ENCODE measurements at places on chromosomes 2 and 18. TPM values are rescaled to one million over a fixed set of nuclear protein-coding genes. Genes with fewer than 3 reads are reported as not detected.

SCYGR4 gene
- not detected for total RNA-seq

NT5C1B gene
- not detected for total RNA-seq

REG3G gene
- total RNA-seq: not detected

GPR155 gene
- total RNA-seq: 10.7 TPM

C2orf81 gene
- total RNA-seq: 2.8 TPM

RSAD2 gene
- 4.9 TPM for total RNA-seq

FOSL2 gene
- total RNA-seq: 30.7 TPM

- H3K27ac ChIP-seq: no peak overlapping the region
- no peaks in the 10 kb centered on the region for H3K27me3 ChIP-seq
- H3K4me3 ChIP-seq: no peak overlapping the region
- DNase-seq: no peak
Measured at GRCh38 chr18:35688757-35689156, 107.2 kb downstream of the GALNT1 start.

DNA sequence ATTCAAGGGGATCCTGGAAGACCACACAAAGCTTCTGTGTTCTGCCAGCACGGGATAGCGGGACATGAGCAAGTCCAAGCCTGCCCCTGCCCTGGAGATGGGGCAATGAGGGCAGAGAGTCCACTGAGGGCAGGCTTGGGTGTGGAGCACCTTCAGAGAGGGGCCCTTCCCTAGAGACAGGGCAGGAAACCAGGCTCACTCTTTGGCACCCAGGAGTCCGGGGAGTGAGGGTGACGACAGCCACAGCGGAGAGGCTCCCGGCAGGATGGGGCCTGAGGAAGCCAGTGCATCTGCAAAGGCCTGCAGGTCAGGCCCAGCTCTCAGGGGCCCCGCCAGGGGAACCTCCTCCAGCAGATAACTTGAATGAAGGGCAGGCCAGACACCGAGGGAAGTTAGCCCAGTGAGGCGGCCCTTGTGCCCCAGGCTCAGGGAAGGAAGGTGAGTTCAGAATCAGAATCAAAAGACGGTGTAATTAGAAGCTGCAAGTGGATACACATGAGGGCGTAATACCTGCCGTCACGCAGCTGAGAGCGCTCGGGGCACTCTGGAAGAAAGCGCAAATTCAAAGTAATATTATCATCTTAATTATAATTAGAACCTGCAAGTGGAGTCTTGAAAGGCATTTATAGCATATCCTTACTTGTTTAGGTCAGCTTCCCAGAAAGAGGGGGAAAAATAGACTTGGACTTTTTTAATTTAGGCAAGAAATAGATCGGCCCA is 142.6 kb upstream of the LGALSL start:
- no peak overlapping the region for H3K4me3 ChIP-seq
- no peaks in the 10 kb centered on the region for H3K27me3 ChIP-seq
- no peaks in the 10 kb centered on the region for H3K36me3 ChIP-seq
- DNase-seq: no peak
- H3K4me1 ChIP-seq: peaks cover 4% of the 10 kb centered on the region

DNA sequence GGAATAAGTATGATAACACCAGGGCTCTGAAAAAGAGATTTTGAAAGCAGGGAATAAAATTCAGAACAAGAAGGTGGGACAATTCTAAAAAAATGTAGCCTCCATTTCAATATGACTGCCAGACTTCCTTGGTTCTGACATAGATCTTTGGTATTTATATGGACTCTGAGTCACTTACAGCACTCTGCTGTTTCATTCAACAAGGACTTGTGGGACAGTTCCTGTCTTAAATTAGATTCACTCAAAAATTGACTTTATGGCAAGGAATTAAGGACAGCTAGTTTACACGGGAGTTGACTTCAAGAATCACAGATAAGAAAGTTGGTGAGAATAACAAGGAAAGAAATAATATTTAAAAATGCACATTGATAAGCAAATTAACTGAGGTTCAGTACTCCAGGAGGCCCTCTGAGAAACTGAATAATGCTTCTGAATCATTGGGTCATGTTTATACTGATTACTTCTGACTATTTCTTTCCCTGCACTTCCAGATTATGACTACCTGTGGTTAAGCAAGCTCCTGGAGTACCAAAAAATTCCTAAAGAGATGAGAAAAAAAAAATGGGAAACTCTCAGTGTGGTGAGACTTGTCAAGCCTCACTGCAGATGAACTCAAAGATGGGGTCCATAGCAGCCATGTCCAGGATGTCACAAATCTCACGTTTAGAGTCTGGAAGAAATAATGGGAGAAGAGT is 828.3 kb upstream of the PIK3C3 start:
- no peak overlapping the region for H3K4me3 ChIP-seq
- H3K4me1 ChIP-seq: no peaks in the 10 kb centered on the region
- H3K36me3 ChIP-seq: no peaks in the 10 kb centered on the region
- DNase-seq: no peak
- H3K27me3 ChIP-seq: no peaks in the 10 kb centered on the region
- H3K27ac ChIP-seq: no peak overlapping the region

DNA sequence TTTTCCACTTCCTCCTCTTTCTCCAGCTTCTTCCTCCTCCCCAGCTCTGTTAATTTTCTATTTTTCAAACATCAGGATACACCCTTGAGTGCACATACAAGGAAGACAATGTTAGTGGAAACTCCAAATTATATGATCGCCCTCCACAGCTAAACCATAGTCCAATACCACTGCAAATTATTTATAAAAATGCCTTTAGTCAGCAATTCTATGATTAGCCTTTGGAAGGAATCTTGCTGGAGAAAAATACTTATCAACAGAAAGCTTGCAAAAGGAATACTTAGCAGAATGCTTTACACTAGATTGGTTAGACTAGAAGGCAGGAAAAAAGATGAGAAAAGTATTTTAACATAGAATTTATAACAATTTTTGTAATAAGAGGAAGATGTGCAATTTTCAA is 178.9 kb downstream of the FAM124B start:
- no peaks in the 10 kb centered on the region for H3K36me3 ChIP-seq
- no peak for DNase-seq
- no peaks in the 10 kb centered on the region for H3K27me3 ChIP-seq
- H3K4me3 ChIP-seq: no peak overlapping the region

DNA sequence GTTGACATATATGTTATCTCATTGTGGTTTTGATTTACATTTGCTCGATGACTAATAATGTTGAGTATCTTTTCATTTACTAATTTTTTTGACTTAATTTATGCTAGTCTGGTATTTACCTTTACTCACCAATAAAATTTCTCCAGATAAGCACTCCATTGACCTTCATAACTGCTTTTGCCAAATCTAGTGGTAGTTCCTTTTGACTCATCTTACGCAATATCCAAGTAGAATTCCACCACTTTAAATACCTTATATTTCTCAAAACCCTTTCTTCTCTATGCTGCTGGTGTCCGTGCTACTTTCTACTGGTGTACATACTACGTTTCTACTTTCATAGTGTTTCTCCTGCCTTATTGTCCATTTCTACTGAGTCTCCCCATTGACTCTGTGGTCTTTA is 407.6 kb upstream of the SPHKAP start:
- DNase-seq: no peak
- no peaks in the 10 kb centered on the region for H3K27me3 ChIP-seq
- H3K27ac ChIP-seq: no peak overlapping the region
- H3K4me1 ChIP-seq: no peaks in the 10 kb centered on the region
- no peaks in the 10 kb centered on the region for H3K36me3 ChIP-seq

DNA sequence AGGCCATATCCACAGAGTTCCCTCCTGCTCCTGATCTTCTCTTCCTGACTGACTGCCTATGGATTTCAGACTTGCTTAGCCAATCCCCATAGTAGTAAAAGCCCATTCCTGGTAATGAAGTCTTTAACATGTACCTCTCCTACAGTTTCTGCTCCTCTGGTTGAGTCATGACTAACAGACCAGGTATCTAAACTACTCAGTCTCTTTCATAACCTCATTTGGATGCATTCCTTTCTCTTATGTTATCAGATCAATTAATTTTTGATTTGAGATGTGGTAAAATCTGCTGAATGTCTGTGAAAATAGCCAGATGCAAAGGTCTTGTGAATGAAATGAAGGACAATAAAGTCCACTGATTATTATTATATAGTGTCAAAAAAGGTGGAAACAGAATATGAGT is 198.0 kb downstream of the NBAS start:
- no peaks in the 10 kb centered on the region for H3K4me1 ChIP-seq
- no peak overlapping the region for H3K27ac ChIP-seq
- no peak for DNase-seq
- H3K4me3 ChIP-seq: no peak overlapping the region

DNA sequence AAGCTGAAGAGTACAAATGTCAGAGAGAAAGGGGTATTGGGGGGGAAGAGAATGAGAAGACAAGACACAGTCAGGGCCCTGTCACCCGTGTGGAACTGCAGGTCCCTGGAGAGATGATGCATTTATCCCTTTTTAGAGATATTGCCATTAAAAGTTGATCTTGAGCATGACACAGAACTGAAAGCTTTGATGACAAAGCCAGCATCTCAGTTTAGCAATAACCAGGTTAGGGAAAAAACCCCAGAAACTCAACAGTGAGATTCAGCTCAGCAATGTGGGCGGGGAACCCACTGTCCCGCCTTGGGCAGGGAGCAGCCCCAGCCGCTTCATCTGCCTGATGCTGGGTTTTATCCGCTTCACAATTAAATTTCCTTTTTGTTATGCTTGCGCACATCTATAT is 181.1 kb downstream of the NEDD4L start:
- peak overlapping the region; percentile 97 for H3K27ac ChIP-seq
- no peak for DNase-seq
- H3K27me3 ChIP-seq: no peaks in the 10 kb centered on the region
- no peaks in the 10 kb centered on the region for H3K36me3 ChIP-seq
- H3K4me3 ChIP-seq: no peak overlapping the region
- peaks cover 77% of the 10 kb centered on the region for H3K4me1 ChIP-seq

GRCh38 chr2:45141883-45142866 is 132.9 kb upstream of the SIX2 start:
- no peak overlapping the region for H3K27ac ChIP-seq
- no peaks in the 10 kb centered on the region for H3K27me3 ChIP-seq
- H3K4me3 ChIP-seq: no peak overlapping the region
- H3K4me1 ChIP-seq: no peaks in the 10 kb centered on the region

GRCh38 chr2:189657867-189658266 is 3.4 kb upstream of the ASNSD1 start:
- H3K4me1 ChIP-seq: peaks cover 20% of the 10 kb centered on the region
- no peak overlapping the region for H3K4me3 ChIP-seq
- H3K36me3 ChIP-seq: no peaks in the 10 kb centered on the region
- no peak overlapping the region for H3K27ac ChIP-seq
- no peak for DNase-seq
- H3K27me3 ChIP-seq: no peaks in the 10 kb centered on the region

- no peak for DNase-seq
- no peak overlapping the region for H3K4me3 ChIP-seq
- no peaks in the 10 kb centered on the region for H3K4me1 ChIP-seq
- no peaks in the 10 kb centered on the region for H3K36me3 ChIP-seq
Measured at GRCh38 chr2:234474654-234475053, 22.2 kb downstream of the ARL4C start.

DNA sequence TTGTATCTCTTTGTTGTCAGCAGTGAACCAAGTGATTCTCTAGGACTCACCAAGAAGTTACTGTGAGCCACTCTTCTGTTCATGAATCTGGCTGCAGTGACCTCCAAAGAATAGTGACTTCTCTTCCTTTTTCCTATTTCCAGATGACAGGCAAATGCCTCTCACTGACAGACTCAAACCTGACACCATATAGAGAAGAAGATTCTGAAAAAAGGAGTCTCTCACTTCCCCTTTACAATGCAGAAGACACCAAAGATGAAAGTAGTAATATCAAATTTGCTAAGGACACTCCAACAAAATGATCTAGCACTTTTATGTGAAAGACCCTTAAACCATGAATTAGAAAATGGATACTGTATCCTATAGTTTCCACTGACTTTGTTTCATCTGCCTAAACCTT is 44.4 kb upstream of the SETBP1 start:
- no peak for DNase-seq
- H3K36me3 ChIP-seq: no peaks in the 10 kb centered on the region
- H3K27ac ChIP-seq: peak overlapping the region; percentile 40
- H3K4me1 ChIP-seq: peaks cover 32% of the 10 kb centered on the region

- H3K4me1 ChIP-seq: no peaks in the 10 kb centered on the region
- H3K36me3 ChIP-seq: no peaks in the 10 kb centered on the region
- H3K4me3 ChIP-seq: peak within 1 kb of the TSS; percentile 56
- H3K27ac ChIP-seq: peak within 1 kb of the TSS; percentile 71
Measured at GRCh38 chr18:36297417-36298125, at the start of gene FHOD3. Gene FHOD3, plus strand, starts transcription at chr18:36297713. Its CDS starts 123 bp downstream, at chr18:36297836.

GRCh38 chr2:236380051-236380612 is 115.9 kb upstream of the ASB18 start:
- H3K36me3 ChIP-seq: no peaks in the 10 kb centered on the region
- no peak overlapping the region for H3K4me3 ChIP-seq
- no peaks in the 10 kb centered on the region for H3K27me3 ChIP-seq
- DNase-seq: no peak

GRCh38 chr2:217731805-217732204 is 271.0 kb downstream of the TNS1 start:
- no peaks in the 10 kb centered on the region for H3K27me3 ChIP-seq
- H3K4me1 ChIP-seq: peaks cover 6% of the 10 kb centered on the region
- H3K4me3 ChIP-seq: no peak overlapping the region
- no peak for DNase-seq
- H3K36me3 ChIP-seq: no peaks in the 10 kb centered on the region

- H3K27me3 ChIP-seq: no peaks in the 10 kb centered on the region
- H3K36me3 ChIP-seq: no peaks in the 10 kb centered on the region
- DNase-seq: no peak
- no peak overlapping the region for H3K4me3 ChIP-seq
- H3K27ac ChIP-seq: no peak overlapping the region
- H3K4me1 ChIP-seq: no peaks in the 10 kb centered on the region
Measured at GRCh38 chr18:31648966-31649429, 35.4 kb downstream of the B4GALT6 start.

- H3K36me3 ChIP-seq: no peaks in the 10 kb centered on the region
- peak overlapping the region; percentile 92 for H3K27ac ChIP-seq
- no peak overlapping the region for H3K4me3 ChIP-seq
- peak; percentile 93 for DNase-seq
Measured at GRCh38 chr2:226649871-226650660, 149.6 kb downstream of the IRS1 start.

DNA sequence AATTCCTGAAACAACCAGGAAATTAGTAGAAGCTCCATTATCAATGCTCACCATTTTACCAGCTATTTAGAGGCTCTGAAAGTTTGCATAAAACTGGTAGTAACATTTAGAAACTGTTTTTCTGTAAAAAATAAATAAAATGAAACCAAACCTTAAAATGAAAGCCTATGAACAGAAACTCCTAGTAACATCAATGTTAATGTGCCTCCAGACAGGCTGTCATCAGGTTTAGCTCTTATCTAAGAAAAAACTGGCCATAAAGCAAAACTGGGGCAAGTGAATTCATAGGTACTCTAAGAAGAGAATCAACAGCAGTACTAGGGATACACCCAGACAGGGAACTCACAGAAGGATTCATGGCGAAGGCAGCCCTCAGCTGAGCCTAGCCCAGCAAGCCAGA is 8.0 kb downstream of the E2F6 start:
- H3K27ac ChIP-seq: no peak overlapping the region
- DNase-seq: no peak

GRCh38 chr2:25285265-25286024 is 56.3 kb downstream of the DNMT3A start:
- H3K27me3 ChIP-seq: no peaks in the 10 kb centered on the region
- no peaks in the 10 kb centered on the region for H3K36me3 ChIP-seq
- peaks cover 30% of the 10 kb centered on the region for H3K4me1 ChIP-seq
- DNase-seq: no peak
- no peak overlapping the region for H3K27ac ChIP-seq

Data from thyroid gland (tissue), 4 donors.